ENCODE measurements at places on chromosomes 2 and 18.

DNA sequence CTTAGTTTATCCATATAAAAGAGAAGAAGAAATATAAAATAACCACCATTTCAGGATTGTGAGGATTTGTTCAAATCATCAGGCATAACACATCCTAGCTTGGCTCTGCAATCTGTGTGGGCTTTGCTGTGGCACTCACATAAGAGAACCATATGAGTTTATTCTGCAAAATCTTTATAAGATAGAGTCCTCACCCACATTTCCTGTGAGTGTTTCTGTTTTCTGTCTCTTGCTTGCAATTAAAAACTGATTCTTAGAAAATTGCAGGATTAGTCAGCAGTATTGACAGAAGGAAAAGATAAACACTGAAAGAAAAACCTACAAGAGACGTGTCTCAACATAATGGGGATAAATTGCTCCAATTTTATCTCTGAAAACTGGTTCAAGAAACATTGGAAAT lies 258.5 kb downstream of the RND3 start:
- DNase-seq, result peak; percentile 59

- DNase-seq, result peak; percentile 94
These were observed 145.1 kb upstream of the PID1 start for GRCh38 chr2:229416116-229416694.

DNA sequence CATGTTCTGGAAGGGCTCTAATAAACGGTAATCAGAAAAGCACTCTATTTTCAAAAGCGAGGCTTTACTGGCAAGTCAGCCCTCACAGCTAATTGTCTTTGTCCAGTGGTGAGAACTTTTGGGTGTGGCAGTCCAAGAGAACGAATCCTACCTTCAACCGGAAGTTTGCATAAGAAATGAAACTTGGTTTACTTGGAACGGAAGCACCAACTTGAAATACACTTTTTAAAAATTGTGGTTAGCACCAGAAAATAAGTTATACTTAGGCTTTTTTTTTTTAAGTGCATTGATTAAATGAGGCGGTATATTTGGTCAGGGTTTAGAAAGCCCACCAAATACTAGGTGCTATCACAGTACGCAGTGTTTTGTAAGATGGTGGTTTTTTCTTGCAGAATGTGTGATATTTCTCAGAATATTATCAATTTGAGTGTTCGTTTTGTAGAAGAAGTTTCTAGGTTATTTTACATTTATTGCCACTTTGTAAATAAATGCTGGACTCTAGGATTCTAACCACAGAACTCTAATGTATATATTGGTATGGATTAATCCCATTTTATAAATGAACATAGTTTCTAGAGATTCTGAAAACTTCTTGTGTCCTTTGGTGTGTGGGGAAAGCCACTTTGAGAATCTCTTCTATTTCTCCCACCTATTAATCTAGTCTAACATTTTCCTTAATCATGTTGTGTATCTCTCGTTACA lies 1.2 kb downstream of the MYL12A start:
- DNase-seq, result peak; percentile 58

DNA sequence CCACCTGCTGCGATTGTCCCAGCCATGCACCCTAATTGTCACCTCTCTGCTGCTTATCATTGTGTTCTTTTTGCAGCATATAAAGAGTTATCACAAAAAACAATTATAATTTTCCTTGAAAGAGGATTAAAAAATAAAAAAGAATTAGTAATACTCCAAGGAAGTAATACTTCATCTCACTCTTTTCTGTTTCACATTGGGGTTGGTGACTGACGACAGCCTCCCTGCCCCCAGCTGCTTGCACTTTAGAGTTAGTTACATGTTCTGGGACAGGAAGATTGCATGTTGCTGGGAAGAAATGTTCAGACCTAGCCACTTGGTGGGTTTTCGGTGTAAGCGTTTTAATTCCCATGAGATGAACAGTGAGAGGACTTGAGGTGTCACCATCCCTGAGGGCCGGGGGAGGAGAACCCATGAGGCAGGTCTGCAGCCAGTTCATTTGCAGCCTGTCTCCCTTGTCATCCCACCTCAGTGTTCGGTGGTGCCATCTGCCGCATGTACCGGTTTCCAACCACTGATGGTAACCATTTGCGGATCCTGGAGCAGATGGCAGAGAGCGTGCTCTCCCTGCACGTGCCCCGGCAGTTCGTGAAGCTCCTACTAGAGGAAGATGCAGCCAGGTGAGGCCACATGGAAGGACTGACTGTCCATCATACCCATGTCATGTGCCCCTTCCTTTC lies 69.1 kb downstream of the COA5 start:
- no peak for DNase-seq

GRCh38 chr2:11655495-11655894 lies 14.5 kb downstream of the NTSR2 start:
- peak; percentile 54 for DNase-seq

- peak; percentile 69 for DNase-seq
These were observed 30.7 kb downstream of the METTL8 start for GRCh38 chr2:171402906-171403580.

- peak; percentile 14 for DNase-seq
These were observed 874.4 kb downstream of the SUCLG1 start for GRCh38 chr2:83584672-83585071.

DNA sequence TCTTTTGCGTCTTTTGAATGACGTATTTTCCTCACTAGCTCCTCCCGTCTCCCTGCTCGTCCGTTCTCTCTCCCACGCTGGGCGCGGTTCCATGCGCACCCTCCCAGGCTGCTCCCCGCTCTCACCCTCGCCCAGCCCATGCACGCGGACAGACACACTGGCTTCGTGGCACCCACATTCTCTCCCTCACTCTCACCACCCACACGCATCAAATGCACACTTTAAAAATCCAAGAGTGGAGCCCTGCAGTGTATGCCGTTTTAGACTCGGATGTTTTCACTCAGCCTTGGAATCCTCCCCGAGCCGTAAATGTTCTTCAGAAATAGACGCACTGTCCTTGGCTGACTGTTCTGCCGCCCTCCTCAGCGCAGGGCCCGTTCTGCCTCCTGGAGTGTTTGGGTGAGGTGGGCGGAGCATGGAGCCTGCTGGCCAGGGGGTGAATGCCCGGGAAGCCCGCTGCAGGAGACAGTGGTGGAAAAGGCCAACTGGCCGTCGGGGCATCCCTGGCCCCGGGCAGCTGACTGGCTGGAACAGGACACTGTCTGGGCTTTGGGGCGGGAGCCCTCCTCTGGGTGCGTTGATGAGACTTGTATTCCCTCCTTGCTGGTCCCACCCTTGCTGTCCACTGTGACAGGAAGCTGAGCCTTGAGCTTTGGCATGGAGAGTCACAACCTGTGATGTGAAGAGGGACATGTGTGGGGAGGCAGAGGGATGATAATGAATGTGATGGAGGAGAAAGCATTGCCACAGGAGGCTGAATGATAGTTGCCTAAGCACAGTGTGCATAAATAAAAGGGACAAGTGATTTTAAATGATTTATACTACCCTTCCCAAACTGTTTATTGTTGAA lies 35.4 kb upstream of the LYPD6B start:
- DNase-seq, result no peak

- peak; percentile 80 for DNase-seq
These were observed 133.6 kb upstream of the APCDD1 start for GRCh38 chr18:10320791-10321190.

DNA sequence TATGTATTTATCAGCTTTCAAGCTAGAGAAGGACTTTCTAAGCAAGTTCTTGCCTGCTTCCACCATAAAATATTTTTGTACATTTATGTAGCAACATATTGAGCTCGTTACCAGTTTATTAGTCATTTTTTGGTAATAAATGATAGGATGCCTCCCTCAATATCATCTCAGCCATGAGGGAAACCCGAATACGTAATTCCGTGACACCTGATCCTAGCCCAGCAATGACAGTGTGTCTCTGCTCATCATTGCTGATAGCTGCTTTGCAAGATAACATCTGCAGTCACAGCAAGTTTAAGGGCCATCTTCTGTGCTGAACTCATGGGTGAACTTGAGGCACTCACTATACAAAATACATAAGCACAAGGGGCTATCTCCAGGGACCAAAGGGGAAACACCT lies 62.2 kb downstream of the COL6A3 start:
- no peak for DNase-seq

DNA sequence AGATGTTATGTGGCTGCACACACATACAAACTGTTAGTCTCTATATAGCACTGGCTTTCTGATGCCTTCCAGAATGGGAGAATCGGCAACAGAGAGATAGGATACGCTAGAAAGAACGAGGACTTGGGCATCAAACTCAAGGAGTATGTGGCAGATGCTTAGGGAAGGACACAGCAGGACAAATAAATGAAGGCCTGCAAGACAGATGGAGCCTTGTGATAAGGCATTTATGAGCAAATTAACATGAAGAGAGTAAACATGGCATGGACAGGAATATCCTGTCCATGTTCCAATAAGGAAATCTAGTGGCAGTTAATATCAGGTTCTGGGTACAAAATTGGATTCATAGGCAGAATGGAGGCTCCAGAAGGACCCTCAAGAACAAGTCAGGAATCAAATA lies 136.9 kb downstream of the SLC4A10 start:
- DNase-seq, result no peak

DNA sequence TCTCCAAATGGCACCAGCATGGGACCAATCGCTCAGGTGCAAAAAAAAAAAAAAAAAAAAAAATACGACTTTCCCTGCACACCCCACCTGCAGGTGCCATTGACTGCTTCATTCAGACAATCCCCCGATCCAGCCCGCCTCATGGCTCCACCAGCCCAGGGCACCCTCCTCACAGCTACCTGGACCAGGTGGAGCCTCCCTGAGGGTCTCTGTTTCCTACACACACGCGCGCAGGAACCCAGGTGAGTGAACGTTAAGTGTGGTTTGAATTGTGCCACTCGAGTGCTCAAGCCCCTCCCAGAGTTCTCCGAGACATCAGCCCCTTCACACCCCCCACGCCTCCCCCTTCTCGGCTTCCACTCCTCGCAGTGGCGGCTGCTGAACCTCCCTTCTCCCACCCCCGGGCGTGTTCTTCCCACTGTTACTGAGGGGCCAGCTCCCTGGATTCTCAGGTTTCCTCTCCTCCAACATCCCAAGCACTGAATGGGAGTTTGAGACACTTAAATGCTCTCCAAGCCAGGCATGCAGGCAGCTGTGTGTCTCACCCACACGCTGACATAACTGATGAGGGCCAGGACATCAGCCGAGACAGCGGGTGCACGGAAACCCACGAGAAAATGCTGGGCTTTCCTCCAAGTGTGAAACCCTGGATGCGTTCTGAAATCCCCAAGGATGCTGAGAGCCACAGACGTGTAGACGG lies 88.8 kb upstream of the SNTG2 start:
- no peak for DNase-seq

DNA sequence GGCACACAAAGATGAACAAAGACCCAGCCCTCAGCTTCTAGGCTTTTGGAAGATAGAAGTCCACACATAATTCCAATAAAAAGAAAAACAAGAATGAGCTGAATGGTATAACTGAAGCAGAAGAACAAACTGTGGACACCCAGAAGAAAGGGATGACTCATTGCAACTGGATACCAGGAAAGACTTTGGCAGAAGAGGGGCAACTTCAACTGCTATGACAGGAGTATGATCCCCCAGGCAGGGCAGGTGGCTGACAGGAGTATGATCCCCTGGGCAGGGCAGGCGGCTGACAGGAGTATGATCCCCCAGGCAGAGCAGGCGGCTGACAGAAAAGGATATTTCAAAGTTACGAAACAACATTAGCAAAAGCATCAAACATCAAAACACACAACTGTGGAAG lies 21.6 kb downstream of the PID1 start:
- peak; percentile 23 for DNase-seq

- no peak for DNase-seq
These were observed 300.0 kb downstream of the GBX2 start for GRCh38 chr2:235868224-235868623.

DNA sequence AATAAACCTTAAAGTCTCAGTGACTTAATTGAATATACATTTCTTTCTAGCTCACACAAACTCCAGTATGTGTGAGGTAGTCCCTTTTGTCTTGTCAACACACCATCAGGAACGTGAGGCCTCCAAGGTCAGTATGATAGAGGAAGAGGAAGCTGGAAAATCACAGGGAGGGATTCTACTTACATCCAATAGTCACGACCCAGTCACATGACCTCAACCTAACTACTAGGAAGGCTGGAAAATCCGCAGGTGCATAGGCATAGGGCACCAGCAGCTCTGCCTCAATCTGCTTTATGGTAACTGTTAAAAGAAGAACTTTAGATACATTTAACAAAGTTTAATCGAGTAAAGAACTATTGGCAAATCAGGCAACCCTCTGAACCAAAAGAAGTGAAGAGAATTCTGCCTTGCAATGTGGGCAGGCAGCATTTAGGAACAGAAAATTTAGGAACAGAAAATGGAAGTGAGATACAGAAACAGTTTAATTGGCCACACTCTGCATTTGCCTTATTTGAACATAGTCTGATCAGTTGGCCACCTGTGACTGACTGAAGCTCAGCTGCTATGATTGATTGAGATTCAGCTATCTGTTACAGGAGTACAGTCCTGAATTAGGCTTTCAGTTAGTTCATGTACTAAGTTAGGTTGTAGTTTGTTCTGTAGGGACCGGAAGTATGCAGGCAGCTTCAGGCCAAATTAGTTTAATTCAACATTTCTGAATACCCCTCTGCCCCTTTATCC lies 165.0 kb upstream of the PARD3B start:
- no peak for DNase-seq

- peak; percentile 89 for DNase-seq
These were observed 274.3 kb upstream of the NRP2 start for GRCh38 chr2:205407984-205408383.

DNA sequence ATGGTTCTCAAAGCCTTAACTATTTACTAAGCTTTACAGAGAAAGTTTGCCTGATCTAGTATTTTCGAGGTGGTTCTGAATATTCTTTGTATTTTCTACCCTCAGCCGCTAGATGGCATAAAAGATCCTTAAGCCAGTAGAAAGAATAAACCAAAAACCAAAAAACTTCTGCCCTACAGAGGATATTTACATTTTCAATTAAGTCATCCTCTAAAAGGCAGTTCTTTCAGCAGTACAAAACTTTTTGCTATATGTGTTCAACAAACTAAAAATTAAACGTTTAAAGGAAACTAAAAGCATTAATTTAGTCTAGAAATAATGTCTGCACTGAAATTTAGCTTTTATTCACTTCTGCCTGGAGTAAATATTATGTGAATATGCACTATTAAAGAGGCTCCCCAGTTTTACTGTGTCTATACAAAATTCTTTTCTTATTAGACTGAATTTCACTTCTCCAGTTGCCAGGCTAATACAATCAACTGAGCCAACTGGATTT lies 297.5 kb downstream of the PIEZO2 start:
- peak; percentile 70 for DNase-seq

GRCh38 chr2:114714313-114714712 lies 271.9 kb downstream of the DPP10 start:
- no peak for DNase-seq

DNA sequence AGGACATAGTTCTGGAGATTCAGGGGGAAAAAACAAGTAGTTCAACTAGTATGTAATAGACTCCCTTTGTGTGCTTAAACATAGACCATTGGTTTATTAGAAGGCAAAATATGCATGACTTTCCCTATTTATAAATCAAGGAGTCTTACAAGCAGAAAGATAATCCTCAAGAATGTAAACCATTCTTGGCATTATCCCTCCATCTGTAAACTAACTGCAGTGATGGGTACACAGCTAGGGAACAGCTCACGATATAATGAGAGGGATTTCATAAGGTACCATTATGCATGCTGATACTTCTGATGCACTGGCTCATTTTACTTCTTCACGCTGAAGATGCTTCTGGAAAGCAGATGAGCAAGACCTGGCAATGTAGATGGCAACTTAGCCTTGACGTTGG lies 878 bp downstream of the FBXO15 start:
- DNase-seq, result peak; percentile 14
